Activated T-helper 1 cell treated with anti-CD3 and anti-CD28 coated beads, Interleukin-12 subunit alpha, Interleukin-12 subunit beta, Interleukin-2, Interleukin-4 antibody, amounts not matched to agents 30 ng/mL and 10 ng/mL and 1 ng/mL, durations not matched to agents 14 hours and 24 hours and 36 hours (primary cell): ENCODE measurements at places on chromosomes 5 and 9.

DNA sequence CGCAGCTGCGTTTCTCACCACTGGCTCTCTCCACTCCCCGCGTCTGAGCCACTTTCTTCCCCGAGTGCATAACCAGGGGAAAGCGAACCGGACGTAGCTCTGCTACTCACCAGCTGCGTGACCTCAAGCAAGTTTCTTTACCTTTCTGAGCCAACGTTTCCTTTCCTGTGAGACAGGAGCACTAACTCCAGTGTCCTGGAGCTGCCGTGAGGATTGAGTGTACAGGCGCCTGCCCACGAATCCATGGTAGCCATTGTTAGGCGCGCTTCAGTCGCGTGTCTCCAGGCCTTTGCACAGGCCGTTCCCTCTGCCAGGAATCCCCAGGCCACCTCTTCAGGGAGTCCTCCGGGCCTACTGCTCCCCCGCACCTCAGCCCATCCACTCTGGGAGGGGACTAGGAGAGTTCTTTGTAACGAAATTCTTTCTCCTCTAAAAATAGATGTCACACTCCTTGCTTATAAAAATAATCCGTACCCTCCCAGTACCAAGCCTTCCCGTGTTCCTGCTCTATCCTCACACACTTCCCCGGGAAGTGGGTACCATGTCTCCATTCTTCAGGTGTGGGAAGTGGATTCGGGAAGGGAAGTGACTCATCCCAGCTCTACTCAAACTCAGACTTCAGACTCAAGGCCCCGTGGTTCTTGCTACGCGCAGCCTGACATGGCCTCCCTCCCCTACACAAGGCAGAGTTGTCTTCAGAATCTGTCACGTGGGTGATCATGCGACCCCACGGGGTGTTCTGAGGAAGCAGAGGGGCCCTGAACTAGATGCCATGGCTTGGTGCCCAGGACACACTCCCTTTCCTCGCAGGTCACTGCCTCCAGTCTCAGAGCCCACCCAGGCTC is 16.1 kb upstream of the CRB2 start:
- DNase-seq = peak; percentile 47

GRCh38 chr5:124697933-124698591 is 48.4 kb downstream of the ZNF608 start:
- no peak for DNase-seq

DNA sequence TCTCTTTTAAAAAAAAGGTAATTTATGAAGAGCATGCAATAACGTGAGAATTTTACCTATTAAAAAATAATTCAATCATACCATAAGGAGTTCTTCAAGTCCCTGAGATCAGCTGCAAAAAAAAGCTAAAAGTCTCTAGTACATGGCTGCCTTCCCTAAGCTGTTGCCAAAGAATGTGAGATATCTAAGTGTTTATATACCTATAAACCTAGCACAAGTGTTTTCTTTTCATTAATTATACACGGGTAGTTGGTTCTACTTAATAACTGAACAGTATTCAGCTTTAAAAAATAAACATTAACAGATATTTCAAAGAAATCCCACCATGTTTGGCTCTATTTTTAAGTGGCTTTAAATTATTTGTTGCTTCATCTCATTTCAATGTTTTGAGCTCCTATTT is 25.9 kb downstream of the FNBP1 start:
- no peak for DNase-seq

GRCh38 chr9:35103660-35104191 is 795 bp upstream of the STOML2 start:
- DNase-seq = no peak

GRCh38 chr5:39505791-39506190 is 81.0 kb upstream of the DAB2 start:
- no peak for DNase-seq

GRCh38 chr9:133130685-133131244 is 9.7 kb upstream of the RALGDS start:
- DNase-seq = peak; percentile 49

DNA sequence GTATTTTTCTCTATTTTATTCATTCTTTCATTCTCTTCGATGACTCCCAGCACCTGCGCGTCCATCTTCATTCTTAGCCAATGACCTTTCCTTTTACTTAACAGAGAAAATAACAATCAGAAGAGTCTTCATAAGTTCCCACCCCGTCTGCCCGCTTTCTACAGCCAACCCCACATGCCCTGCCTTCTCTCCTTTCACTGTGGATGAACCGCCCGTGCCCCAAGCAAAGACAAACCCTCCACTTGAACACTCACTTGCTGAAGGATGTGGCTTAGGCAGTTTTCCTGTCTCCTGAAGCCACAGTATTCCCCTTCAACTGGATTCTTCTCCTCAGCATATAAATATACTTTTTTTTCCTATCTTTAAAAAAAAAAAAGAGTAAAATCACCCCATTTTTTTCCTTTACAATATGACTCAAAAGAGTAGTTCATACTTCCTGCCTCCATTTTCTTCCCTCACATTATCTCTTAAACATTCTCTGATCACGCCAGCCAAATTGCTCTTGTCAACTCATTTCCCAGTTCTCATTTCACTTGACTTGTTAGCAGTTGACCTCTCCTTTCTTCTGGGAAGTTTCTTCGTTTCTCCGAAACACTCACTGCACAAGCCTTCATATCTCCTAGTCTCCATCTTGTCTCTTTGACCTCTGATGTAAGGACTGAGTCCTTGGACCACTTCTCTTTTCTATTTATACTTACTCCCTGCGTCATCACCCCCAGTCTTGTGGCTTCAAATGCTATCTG is 11.1 kb downstream of the NIPSNAP3B start:
- DNase-seq = no peak

DNA sequence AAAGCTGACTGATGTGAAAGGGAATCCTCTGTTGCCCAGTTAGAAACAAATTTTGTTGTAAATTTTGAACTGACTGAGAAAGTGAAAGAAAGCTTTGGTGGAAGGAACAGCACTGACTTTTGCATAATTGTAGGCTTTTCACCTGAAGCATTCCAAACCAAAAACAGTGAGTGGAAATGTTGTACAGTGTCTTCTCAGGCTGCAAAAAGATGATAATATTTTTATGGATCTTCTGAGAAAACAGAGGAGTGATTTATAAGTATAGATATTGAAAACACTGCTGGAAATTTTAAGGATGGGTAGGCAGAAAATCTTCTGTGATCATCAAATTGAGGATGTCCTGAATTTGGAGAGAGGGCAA is 40.0 kb downstream of the LURAP1L start:
- no peak for DNase-seq

DNA sequence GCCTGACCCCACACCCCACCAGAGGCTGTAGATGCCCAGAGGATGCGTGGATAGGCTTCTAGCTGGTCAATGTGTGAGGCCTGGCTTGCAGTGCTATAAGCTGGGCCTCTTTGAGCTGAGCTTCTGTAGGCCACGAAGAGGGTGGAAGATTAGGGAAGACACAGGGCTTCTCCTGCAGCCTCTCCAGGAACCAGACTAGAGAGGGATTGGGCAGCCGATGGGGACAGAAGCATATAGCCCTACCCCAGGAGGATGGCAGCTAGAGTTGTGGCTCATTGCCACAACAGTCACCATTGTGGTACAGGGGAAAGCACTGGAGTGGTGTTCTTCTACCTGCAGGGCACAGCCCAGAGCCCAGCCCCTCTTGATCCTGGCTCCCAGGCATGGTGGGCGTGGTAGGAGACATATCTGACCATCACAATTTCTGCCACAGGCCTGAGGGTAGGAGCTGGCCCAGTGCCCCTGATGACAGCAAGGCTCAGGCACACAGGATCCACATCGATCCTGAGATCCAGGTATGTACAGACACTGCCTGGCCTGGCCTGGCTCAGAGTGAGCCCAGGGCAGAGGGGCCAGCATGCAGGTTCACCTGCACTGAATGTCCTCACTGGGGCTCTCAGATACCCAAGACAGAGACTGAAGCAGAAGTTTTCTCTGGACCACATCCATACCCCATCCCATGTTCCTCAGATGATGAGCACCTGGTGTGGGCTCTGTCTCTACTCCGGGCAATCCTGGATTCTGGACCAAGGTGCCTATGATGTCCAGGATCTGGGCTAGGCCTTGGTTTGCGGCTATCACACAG is 8.7 kb downstream of the PDLIM4 start:
- DNase-seq = no peak

DNA sequence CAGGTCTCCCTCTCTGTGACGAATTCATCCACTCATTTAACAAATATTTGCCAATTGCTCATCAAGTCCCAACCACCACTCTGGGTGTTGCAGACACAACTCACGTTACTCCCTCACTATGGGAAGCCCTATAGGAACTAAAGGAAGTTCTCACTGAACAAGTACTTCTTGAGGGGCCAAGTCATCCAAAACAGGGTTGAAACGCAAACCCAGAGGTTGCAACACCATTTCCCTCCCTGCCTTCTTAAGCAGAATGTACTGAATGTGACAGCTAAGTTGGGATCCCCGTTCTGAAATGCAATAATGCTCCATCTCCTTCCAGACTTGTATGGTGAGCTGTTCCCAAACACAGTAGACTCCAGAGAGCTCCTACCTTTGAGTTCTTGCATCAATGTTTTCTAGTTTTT is 34.3 kb downstream of the EPB41L4B start:
- DNase-seq = no peak

DNA sequence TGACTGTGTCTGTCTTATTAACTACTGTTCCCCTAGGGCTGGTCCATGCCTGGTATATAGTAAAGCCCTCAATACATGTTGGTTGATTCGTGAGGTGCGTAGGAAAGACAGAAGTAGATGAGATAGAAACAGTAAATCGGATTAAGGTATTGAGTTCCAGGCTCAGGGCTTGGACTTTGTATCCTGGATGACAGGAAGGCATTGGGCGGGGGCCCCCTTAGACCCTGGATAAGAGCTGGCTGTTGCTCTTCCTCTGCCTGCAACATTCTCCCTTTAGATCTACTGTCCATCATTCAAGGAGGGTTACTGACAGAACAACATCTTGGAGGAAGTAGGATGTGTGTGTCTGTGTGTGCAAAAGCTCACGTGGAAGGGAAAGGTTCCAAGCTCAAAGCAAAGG is 31.2 kb upstream of the CTNNA1 start:
- DNase-seq = no peak

DNA sequence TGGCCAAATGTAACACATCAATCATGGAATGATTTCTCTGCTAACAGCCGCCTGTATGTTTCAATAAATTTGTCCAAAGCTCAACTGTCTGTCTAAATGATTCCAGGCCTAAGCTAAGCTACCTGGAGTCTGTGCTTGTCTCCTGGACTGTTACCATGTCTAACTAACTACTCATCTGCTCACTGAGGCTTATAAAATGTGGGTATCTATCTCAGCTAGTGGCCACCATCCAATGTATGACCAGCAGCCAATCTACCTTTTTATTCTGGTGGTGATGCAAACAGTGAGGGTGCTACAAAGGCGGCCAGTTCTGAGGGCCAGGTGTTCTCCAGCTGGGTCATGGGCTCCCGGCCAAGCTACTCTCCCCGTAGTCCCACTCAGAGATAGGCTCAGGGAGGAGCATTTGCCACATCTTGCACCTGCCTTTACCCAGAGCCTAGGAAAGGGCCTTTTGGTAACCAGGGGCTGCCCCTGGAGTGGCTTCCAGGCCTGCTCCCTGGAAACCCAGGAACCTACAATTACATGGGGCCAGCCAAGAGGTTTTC is 59.1 kb downstream of the PFDN1 start:
- no peak for DNase-seq

GRCh38 chr9:35313916-35314315 is 152.1 kb downstream of the UNC13B start:
- DNase-seq = no peak

- DNase-seq = no peak
Measured at GRCh38 chr5:10304932-10305331, 2.8 kb downstream of the CMBL start.

- no peak for DNase-seq
Measured at GRCh38 chr5:172380301-172380986, 73.9 kb downstream of the SH3PXD2B start.

- DNase-seq = no peak
Measured at GRCh38 chr5:5062525-5063302, 77.4 kb upstream of the ADAMTS16 start.

DNA sequence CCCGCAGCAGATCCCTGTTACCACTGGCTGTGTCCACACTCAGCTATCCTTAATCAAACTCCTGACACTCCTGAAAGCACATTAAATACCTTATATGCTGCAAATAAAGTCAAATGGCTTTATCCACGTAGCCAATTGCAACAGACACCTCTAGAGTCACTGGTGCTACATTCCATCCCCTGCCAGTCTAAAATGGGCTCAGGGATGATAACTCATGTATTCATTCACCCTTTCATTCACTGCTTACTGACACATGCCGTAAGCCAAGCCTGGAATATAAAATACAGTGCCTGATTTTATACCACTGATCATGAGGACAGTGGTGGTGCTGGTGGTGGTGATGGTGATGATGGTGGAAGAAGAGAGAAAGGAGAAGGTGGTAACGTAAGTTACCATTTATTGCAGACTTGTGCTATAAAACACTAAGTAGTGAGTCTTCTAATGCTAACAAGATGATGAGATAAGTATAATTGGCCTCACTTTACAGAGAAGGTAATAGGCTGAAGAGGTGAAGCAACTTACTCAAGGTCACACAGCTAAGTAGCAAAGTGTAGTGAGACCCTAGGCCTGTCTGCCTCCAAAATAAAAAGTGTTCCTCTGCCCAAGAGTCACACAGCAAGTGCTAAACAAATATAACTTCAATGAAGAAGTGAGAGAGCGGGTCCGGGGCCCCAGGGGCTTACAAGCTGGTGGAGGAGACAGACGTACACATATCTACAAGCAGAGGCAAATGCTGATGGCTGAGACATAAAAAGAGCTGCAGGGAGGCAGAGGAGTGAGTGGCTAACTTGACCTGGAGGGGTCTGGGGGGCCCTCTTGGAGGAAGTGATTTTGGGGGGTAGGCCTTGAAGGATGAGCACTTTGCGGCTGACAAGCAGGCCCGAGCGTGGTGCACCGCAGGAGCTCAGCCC is 1.2 kb downstream of the TTLL11 start:
- DNase-seq = no peak

- DNase-seq = no peak
Measured at GRCh38 chr9:21402386-21403251, 6.3 kb upstream of the IFNA8 start.

DNA sequence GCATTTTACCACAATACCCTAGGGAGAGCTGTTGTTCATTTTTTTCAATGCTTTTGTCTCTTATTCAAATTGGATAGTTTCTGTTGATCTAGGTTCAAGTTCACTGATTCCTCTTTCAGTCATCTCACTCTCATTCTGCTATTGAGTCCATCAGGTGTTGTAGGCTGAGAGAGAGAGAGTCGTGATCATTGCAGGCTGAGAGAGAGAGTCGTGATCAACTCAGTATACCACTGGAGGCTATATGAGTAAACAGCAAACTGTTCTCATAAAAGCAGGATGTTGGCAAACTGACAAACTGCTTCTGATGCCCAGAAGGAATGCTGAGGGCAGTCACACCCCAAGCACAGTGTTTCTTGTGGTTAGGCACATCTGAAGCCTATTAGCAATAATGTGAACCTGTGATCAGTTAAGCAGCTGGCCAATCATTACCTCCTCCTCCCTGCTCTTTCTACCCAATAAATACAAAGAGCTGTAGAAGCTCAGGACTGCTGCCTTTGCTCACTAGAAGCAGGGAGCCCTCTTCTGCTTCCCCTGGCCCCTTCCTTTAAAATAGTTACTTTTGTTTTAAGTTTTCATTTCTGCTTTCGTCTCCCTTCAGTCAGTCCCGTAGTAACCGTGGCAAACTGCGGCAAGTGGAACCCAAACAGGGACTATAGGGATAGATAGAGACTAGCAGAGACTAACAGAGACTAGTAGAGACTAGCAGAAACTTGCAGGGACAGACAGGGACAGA is 476.1 kb upstream of the ACO1 start:
- DNase-seq = no peak

- no peak for DNase-seq
Measured at GRCh38 chr9:84314306-84314705, 26.3 kb downstream of the SLC28A3 start.

- no peak for DNase-seq
Measured at GRCh38 chr9:77903666-77904285, 127.8 kb downstream of the GNAQ start.
